ENCODE measurements at places on chromosomes 12 and 14.

DNA sequence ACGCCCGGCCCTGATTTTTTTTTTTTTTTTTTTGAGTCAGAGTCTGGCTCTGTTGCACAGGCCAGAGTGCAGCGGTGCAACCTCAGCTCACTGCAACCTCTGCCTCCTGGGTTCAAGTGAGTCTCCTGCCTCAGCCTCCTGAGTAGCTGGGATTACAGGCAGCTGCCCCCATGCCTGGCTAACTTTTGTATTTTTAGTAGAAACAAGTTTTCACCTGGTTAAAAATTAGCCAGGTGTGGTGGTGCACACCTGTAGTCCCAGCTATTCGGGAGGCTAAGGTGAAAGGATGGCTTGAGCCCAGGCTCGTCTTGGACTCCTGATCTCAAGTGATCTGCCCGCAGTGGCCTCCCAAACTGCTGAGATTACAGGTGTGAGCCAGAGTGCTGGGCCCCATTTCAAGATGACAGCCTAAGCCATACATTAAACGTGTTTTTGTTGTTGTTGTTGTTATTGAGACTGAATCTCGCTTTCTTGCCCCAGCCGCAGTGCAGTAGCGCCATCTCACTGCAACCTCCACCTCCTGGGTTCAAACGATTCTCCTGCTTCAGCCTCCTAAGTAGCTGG, 42.7 kb upstream of the EAPP start:
- no peak for DNase-seq

GRCh38 chr12:122137681-122138080, 36.3 kb downstream of the IL31 start:
- no peak for DNase-seq

DNA sequence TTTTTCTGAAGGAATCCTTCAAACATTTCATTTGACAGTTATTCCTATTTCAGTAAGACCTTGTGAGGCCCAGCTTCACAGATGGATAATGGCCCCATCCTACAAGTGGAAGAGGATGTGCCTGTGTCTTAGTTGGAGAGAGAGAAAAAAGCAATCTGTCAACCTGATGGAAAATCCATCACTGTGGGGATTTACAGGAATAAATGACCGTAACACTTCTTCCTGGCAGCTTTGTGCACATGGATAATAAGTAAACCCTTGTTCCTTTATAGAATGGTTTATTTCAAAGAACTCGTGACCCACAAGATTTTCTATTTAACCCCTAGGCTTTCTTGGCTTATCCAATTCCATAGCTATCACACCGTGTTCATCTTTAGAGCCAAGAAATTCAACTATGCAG, 121.4 kb upstream of the PCED1B start:
- no peak for DNase-seq

DNA sequence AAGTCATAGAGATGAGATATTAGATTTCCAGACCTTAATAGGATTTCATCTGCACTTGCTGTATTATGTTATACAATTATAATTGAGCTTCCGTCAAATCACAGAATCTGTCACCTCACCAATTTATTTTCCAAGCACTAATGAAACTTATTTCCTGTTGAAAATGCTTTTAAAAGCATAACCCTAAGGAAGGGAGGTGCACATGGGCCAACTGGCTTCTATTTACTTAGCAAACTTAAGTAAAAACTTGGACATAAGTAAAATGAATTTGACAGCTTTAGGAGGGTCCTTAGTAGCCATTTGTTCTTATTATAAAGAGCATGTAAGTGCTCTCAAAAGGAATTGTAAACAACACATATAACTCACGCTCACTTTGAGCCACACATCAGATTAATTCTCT, 462.2 kb upstream of the TMPO start:
- DNase-seq, result no peak

- no peak for DNase-seq
These were observed 11.3 kb upstream of the FAM222A start for GRCh38 chr12:109702111-109702841.

GRCh38 chr14:77883131-77883846, 83.4 kb downstream of the ADCK1 start:
- no peak for DNase-seq

GRCh38 chr14:99655521-99655920, 10.6 kb downstream of the HHIPL1 start:
- no peak for DNase-seq

GRCh38 chr12:3743803-3744202, 9.1 kb downstream of the CRACR2A start:
- DNase-seq, result no peak

DNA sequence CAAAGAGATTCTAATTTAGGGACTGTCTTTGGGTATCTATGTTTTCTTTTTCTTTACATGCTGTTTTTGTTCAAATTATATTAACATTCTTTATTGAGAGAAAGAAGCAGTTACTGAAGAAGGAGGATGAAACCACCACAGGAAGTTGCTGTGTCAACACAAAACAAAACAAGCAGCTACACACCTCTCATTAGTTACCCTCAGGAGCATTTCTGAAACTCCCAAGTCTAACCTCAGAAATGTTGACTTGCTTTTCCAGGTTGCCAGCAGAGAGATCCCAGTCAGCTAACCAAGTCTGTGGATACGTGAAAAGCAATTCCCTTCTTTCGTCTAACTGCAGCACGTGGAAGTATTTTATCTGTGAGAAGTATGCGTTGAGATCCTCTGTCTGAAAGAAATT, 33.5 kb downstream of the CLEC1A start:
- DNase-seq, result no peak

DNA sequence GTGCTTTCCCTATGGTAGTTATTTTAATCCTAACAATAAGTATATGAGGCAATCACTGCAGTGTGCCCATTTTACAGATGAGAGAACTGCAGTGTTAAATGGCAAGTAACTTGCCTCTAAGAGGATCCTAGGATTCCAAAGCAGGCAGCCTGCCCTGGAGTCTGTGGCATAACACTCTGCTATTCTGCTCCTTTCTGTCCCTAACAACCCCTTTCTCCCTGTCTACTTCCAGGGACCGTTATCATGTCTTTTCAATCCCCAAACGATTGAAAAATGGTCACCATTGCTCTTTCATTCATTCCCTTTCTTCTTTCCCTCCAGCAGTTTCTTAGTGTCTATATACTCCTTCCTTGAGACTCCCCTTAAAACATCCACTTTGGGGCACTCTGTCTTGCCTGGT, 1.3 kb upstream of the ANO2 start:
- no peak for DNase-seq

DNA sequence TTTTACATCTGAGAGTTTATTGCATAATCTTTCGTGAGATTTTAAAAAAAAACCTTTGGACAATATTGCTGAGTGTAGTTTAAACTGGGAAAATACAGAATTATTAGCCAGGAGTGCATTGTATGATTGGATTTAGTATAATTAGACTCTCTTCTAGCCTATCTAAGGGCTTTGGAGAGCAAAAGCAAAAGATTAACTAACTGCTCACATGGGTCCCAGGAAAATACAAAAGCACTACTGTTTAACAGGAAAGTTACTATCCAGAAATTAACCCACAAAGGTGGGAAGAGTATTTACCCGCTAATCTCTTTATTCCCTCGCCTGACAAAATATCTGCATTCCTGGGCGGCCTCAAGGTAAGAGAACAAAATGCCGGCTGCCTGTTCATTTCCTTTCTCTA, 309.5 kb downstream of the ATXN7L3B start:
- no peak for DNase-seq

DNA sequence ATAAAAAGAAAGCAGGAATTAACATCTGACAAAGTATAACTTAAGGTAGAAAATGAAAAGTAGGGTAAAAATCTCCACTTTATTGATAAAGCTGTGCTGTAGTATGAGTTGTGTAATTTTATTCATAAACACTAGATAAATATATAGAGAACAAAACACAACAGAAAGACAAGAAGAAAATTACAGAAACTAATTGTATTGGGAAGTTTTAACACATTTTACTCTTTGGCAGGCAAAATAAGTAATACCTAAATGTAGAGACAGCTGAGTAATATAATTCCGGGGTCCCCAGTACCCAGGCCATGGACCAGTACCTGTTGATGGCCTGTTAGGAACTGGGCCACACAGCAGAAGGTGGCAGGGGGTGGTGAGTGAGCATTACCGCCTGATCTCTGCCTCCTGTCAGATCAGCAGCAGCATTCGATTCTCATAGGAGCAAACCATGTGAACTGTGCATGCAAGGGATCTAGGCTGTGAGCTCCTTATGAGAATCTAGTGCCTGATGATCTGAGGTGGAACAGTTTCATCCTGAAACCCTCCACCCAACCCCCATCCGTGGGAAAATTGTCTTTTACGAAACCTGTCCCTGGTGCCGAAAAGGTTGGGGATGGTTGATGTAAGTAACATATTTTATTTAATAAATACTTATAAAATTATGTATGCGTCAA, 84.4 kb upstream of the ETV6 start:
- DNase-seq, result no peak

GRCh38 chr14:72521045-72521444, 372.9 kb downstream of the DPF3 start:
- DNase-seq, result no peak

DNA sequence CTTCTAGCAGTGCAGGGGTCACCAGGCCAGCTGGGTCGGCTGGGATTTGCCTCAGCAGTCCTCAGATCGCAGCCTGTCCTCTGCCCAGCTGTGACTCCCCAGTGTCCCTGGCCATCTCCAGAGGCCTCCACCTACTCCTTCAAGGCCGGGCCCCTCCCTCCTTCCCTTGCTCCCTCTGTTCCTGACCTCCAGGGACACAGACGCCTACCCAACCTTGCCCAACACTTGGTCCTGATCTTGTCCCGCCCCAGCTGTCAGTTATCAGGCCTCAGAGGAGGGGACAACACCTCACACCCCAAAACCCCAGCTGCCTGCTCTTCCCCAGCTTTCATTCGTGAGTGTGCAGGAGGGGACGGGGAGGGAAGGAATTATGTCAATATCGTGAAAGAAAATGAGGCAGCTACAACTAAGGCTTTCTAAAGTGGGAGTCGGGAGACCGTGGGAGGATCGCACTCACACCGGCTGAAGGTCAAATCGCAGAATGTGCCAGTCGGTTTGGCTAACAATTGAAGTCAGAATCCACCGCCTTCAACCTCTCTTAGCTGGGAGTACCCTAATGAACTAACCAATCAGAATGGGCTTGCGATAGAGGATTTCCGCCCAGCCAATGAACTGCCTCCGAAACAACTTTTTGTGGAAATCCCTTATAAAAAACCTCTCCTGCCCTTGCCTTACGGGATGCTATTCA, 9.4 kb upstream of the PLBD2 start:
- no peak for DNase-seq

DNA sequence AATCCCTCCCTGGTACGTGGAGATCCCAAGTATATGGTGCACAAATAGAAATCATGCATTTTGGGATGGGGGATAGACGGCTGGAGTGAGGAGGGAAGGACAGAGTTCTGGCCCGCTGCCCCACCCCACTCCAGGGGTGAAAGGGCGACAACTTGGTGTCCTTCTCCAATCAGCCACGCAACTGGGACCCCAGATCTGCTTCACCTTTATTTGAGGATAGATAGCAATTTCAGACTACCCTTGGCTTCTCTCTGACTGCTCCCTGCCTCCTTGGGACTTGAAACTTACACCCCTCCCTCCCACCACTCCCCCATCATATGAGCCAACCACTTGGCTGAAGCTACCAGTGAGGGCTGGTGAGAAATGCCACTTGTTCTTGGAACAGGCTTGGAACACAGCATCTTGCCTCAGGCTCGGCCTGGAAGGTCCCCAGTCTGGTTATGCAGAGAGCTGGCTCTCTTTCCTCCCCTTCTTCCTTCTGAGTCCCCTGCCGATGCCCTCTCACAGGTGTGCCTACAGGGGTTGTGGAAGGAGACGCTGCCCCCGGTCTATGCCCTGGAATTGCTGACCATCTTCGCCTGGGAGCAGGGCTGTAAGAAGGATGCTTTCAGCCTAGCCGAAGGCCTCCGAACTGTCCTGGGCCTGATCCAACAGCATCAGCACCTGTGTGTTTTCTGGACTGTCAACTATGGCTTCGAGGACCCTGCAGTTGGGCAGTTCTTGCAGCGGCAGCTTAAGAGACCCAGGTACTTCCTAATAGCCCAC, 8.1 kb downstream of the OAS3 start:
- DNase-seq, result no peak

GRCh38 chr12:60666895-60667294, 1071.1 kb downstream of the SLC16A7 start:
- DNase-seq, result no peak

DNA sequence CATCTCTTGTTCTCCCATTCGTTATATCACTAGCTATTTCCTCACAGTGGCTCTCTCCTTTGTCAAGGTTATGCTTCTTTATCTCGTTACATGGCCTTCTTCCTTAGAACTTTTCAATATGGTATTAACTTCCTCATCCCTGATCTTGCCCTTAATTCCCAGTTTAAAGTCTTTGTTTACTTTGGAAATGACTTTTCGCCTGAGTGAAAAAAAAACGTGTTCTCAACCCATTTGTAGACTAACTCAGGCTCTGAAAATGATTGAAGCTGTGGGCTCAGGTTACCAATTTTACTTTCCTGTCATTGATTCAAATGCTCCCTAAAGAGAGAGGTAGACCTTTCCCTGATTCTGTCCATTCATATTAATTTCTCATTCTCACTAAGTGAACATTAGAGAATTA, 135.2 kb downstream of the NUBPL start:
- DNase-seq, result no peak

DNA sequence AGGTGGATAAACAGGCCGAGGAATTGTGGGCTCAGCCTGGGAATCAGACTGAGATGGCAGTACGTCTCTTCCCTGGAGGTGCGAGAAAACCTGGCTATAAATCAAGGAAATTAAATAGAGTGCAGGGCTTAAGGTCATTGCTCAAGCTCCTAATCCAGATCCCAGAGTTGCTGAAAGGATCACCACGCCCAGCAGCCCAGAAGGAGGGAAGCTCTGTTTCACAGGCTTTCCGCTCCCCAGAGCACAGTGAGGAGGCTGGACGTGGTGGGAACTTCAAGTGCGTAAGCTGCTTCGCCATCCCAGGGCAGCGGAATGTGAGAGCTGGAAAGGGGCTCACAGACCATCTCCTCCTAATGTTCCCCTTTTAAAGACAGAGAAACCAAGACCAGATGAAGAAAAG, 651.6 kb upstream of the TBX3 start:
- no peak for DNase-seq

All from RCC 7860 (cell line).